NCI-H524 treated with DMSO at 0.1 percent for 48 hours (cell line): ENCODE measurements at places on chromosomes 1 and 21.

- DNase-seq = no peak
Measured at GRCh38 chr1:183871142-183871541, 66.2 kb downstream of the RGL1 start.

DNA sequence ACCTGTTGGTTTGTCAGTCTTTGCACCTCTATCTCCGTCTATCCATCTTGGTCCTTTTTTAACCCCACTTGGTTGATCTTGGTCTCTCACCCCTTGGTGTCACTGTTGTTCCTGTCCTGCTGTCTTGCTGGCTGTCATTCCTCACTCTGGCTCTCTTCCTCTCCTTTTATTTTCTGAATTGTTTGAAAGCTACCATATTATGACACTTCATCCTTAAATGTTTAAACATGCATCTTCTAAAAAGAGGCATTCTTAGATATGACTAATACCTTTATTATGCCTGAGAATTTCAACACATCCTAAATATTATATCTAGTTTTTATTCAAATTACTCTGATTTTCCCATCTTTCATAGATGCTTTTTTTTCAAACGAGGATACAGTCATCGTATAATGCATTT is 37.0 kb downstream of the BACH1 start:
- no peak for DNase-seq

GRCh38 chr1:71473331-71473730 is 392.5 kb upstream of the ZRANB2 start:
- DNase-seq = no peak

GRCh38 chr1:149844101-149844500 is 55.3 kb upstream of the BOLA1 start:
- DNase-seq = no peak
